Fibroblast of skin of scalp (primary cell): ENCODE measurements at places on chromosomes 4 and X.
A peak's percentile ranks its signal among the peaks of the same experiment; 100 is the strongest.

DNA sequence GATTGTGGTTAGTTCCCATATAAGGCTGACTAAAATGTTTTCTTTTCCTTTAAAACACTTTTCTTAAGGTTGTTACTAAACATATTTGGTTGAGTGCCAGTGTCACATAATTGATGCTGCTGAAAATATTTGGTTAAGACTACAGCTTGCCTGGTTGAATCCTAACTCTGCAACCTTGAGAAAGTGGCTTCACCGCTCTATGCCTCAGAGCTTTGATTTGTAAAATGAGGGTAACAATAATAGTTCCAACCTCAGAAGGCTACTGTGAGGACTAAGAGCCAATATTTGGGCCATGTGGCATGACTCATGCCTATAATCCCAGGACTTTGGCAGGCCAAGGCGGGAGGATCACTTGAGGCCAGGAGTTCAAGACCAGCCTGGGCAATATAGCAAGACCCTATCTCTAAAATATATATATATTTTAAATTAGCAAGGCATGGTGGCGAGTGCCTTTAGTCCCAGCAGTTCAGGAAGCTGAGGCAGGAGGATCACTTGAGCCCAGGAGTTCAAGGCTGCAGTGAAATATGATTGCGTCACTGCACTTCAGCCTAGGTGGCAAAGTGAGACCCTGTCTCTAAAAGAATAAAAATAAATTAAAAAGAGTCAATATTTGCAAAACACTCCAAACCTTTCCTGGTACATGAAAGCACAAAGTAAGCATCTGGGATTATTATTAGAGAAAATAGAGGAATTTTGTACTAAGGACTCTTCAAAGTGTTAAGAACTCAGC lies 7.1 kb upstream of the NEIL3 start:
- peak; percentile 84 for DNase-seq

- no peak for DNase-seq
These were observed 154.9 kb downstream of the NPFFR2 start for GRCh38 chr4:72186714-72187113.

DNA sequence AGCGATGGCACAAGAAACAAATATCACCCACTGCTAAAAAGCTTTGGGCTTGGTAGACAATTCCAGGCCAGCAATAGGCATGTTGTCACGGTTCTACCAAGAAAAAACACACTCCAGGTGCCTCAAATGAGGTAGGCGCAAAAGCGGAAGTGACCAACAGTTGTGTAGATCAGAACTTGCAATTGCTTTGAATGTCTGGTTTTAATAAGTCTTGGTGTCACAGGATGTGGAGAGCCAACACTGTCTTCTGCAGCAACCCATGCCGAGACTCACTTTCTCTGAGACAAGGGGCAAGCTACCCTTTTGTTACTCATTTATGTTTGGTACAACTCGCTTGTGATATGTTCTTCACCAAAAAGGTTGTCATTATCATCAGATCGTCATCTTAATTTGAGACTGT lies 188.8 kb downstream of the HS6ST2 start:
- DNase-seq: no peak

DNA sequence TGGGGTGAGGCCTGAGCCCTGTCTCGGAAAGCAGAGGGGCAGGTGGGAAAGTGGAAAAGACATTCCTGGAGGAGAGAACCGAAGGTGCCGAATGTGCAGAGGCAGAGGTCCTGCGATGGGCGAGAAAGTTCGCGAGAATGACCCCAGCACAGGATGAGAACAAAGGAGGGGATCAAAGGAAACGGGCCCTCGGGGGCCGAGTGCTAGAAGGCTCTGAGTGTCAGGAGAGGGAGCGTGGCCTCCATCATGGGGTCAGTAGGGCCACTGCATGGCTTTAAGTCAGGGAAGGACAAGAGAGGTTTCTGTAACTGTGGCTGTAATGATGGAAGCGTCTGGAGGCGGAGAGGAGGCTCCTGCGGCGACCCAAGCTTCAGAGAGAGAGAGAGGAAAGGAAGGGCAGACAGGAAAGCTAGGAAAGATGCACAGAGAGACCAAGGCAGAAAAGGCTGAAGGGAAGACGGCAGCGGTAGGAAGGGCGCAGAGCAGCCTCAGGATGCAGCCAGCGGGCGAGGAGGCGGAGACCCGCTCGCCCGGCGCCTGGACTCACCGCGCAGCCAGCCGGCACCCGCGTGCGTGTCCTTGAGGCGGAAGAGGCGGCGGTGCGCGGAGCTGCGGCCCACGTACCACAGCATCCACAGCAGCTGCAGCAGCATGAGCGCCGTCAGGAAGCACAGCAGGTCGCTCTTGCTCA lies 669 bp downstream of the OTOP1 start:
- peak; percentile 5 for DNase-seq

DNA sequence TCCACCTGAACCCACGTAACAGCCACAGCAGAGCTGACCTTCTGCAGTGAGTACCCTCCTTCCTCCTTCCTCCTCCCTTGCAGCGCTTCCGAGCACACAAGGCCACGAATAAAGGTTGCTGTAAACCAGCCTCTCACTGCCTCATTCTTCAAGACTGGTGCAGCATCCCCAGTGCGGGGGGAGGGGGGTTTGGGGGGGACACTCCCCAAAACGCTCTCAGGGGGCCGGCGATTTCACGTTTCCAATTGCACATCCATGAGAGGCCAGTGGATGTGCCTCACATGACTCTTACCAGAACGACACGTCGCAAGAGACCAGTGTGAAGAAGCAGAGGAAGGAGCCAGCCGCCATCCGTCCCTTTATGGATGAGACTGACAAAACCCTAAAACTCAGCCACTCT lies 5.2 kb downstream of the DHRSX start:
- DNase-seq: no peak

- peak; percentile 86 for DNase-seq
These were observed at the start of gene MAMLD1 for GRCh38 chrX:150362599-150363481. Gene MAMLD1 (plus strand): TSS chrX:150363317. CDS start chrX:150445517, 82,200 bp downstream.

DNA sequence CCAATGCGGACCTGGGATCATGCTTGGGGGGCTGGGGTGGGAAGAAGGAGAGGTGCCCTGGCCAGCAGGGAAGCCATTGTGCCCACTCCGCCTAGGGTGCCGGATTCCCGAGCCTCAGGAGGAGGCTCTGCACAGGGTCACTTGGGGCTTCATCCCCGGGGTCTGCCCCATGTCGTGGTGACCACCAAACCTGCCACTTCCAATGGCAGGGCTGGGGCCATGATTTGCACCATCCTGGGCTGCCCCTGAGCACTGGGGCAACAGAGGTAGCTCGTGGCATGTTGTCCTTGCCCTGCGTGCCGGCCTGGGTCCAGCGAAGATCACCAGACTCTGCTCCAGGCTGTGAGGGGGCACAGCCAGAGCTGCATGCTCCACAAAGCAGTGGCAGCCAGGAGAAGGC lies 71.4 kb upstream of the DCAF12L2 start:
- DNase-seq: no peak

DNA sequence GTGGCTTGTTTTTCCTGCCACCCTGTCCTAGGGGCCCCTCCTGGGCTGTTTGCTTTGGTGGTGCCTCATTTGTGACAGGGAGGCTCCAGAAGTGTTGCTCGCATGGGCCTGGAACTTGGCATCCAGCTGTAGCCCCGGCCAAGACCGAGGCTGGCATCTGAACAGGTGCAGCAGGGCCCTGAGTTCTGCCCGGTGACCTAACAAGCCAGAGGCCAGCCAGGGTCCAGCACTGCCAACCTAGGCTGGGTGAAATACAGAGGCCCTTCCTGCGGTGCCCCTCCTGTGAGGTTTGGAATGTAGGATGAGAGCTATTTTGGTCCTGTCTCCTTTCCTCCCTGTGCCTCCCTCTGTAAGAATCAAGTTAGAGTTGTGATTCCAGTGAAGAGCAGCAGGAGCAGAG lies 58.5 kb downstream of the STARD8 start:
- no peak for DNase-seq

DNA sequence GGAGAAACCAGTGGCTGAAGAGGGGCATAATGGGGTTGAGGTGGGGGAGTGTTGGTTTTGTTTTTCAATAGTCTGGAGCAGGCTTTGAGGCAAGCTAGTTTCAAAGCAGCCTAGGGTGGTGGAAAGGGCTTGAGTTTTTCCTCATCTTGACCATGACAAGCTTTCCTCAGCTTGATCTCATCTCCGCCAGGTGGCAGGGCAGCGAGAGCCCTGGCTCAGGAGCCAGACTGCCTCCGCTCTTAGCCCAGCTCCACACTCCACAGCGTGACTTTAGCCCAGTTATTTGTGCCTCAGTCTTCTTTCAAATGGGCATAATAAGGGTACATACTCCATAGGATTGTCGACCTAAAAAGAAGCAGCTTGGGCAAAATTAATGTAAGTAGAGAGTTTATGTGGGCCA lies 29.9 kb upstream of the SOWAHD start:
- no peak for DNase-seq

DNA sequence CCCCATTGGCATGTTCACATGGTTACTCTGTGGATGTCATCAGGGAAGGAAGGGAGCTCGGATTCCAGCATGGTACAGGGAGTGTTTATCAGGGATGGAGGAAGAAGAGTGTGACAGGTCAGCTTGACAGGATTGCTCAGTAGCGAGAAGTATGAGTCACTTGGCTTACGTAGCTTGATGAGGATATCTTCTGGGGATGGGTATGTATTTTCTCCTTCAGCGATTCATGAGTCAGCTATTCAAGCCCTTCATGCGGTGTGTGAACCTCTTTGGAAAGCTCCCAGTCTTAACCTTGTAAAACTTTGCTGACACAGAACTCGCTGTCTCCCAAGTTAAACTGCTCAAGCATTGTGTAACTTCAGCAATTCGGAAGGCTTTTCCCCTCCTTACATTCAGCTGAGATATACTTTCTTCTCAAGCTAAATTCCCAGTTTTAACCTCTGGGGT lies 275.4 kb downstream of the ARHGAP10 start:
- peak; percentile 90 for DNase-seq

GRCh38 chrX:15334561-15334960 lies 762 bp downstream of the PIGA start:
- no peak for DNase-seq

DNA sequence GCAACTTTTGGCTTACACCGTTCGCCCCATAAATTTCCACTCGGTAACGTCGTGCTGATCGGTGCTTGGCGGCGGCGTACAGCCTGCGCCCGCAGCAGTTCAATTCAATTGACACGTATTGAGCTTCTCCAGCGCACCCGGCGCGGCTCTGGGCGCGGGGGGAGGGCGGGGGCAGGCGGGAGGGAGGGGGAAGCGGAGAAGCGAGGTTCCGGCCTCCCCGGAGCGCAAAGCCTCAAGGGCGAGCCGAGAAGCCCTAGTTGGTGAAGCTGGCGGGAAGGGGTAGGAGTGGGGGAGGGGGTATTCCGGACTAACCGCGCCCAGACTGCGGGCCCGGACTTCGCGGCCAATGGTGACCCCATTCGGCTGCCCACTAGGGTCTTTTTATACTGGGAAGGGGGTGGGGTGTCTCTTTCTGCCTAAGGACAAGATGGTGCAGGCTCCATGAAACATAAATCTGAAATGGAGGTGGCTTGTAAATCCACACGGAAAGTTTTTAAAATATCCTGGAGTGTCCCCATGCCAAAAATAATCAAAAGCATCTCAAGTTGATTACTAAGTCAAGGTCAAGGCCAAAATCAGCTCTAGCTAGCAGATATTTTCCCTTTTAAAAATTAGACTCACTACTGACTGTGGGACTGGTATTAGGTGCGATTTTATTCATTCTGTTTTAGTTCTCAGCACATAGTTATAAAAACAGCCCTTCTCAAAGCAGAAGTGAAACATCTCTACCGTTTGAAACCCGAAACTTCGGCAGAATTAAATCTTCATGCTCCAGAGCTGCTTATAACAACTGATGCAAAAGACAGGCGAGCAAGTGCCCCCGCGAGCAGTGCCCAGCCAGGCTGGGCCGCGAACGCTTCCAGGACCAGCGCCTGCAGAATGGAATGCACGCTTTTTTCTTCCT lies 1.5 kb upstream of the BCOR start:
- DNase-seq: no peak

- DNase-seq: no peak
These were observed 136.5 kb upstream of the SMIM31 start for GRCh38 chr4:164617426-164617825.

DNA sequence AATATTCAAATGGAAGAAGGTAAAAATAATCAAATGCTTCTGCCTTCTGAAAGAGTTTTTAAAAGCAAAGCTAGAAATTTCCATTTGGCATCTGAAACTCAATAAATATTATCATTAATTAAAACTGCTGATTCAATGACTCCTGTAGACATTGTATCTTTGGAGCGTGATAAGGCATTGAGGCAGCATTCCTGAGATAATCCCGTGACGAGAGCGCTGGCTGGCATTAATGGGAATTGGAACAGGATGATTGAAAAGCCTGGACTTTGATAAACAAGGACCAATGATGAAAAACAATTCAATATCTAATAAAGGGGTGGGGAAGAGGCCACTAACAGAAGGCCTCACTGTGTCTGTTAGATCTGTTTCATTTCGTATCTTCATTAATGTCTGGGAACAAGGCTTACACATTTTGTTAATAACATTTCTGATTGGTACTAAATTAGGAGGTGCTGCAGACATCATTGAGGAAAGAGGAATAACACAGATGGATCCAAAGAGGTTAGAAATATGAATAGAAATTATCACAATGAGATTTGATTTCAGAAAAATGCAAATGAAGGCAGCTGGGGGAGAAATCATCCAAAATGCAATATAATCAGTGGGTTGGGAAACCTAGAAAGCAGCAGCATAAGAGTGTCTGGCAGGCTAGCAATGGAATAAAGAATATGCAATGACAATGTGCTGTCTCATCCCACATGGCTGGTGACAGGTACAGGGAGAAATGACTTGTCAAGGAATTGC lies 102.3 kb downstream of the SCD5 start:
- DNase-seq: no peak

GRCh38 chrX:13339607-13340006 lies 19.8 kb upstream of the ATXN3L start:
- DNase-seq: no peak

DNA sequence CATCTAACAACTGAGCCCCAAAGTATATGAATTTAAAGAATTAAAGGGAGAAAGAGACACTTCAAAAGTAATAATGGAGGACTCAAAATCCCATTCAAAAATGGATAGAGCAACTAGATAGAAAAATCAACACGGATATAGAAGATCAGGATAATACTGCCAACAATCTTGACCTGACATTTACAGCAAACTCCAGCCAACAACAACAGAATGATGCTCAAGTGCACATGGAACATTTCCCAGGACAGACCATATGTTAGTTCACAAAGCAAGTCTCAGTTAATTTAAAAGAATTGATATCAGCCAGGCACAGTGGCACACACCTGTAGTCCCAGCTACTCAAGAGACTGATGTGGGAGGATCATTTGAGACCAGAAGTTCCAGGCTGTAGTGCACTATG lies 72.0 kb upstream of the SMARCAD1 start:
- no peak for DNase-seq

GRCh38 chrX:68872171-68872570 lies 43.4 kb downstream of the EFNB1 start:
- DNase-seq: no peak

DNA sequence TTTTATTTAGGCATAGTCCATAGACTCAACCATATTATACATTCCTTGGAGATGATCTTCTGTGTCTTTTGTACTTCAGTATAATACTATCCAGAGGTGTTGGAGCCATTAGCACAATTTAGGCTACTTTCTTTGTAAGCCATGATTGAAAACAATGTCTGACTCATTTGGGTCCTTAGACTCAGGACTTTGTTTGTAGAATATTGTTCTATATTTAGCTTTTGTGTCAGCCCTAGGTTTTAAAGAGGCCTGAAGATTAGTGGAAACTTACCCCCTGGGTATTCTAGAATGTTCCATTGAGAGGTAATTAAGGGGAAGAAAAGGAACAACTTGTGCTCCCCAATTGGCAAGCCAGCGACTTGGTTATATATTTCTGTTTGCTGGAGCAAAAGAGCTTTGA lies 145.2 kb upstream of the SCML1 start:
- DNase-seq: peak; percentile 62
